ENCODE measurements at places on chromosomes 16 and 17.

GRCh38 chr16:85514598-85515318, 98.4 kb upstream of the GSE1 start:
- no peak for DNase-seq

DNA sequence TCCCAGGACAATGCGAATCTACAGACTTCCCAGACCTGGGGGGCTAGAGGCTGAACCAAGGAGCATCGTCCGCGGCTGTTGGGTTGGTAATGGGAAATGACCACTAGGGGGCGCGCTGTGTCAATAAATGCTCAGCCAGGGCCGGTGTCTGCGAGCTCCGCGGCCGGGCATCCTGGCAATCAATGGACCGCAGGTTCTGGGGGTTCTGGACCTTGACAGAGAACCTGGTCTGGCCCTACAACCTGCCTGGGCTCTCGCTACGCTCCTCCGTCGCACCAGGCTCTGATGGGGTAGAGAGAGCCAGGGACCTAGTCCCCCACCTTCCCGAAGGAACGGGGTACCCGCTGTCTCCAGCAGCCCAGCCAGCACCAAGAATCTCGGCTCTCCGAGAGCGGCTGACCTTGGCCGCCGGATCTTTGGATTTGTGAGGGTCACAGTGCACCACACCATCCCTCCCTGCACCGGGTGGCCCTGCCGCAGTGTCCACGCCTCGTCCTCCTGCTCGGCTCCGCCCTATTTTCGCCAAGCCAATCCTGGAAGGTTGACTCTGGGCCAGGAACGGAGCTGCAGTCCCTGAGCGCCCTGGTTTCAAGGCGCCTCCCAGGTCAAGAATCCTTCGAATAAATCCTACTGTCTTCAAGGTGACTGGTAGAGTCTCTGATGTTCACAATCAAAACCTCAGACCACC, 20.4 kb upstream of the BEAN1 start:
- peak; percentile 78 for DNase-seq

- DNase-seq, result no peak
Observed at GRCh38 chr17:32803544-32803943, 73.4 kb downstream of the MYO1D start.

DNA sequence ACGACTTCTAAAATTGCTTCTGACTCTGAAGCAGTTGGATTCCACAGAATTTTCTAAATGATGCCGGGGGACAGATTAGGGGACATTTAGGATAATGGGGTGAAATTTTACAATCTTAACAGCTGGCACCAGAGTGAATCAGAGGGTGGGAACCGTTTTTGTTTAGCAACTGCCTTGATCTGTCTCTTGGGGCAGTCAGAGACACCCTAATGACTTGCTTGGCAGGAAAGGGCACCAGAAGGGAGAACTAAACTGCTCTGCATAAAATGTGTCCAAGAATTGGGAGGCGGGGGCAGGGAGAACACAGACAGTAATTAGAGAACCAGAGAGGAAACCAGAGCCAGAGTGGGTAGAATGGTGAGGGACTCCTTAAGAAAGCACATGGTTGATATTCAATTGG, 6.1 kb upstream of the ABCC12 start:
- no peak for DNase-seq

- peak; percentile 41 for DNase-seq
Observed at GRCh38 chr16:88634141-88634993, 4.0 kb upstream of the IL17C start.

DNA sequence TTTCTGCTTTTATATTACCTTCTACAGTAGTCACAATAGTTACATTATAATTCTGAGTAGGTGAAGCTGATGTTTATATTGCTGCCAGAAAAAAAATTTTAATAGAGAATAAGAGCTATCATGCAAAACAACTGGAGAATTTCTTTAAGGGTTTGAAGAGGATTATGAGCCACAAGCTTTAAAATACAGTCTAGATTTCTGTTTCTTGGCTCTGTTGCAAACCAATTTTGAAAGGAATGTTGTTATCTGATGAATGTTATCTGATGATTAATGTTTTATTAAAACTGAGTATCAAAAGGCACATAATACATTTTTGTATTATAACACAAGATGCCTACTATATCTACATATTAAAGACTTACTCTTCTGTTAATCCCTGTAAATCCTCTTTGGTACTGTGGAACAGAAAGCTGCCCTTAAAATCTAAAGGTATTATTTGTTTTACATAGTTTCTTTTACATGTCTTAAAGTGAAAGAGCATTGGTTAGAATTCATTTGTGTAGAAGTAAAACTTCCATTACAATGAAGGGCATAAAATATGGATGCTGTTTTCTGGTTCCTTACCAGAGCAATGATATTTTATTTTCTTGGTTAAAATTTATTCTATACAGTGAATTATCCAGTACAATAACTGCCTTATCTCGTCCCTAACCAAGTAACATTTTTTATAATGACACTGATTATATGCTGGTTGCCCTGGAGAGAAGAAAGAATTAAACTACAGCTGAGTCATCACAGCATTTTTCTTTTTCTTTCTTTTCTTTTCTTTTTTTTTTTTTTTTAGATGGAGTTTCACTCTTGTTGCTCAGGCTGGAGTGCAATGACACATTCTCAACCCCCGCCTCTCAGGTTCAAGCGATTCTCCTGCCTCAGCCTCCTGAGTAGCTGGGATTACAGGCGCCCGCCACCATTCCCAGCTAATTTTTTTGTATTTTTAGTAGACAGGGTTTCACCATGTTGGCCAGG, 205.7 kb downstream of the TANC2 start:
- DNase-seq, result no peak

GRCh38 chr16:71912534-71913275, 17.4 kb downstream of the IST1 start:
- DNase-seq, result no peak

DNA sequence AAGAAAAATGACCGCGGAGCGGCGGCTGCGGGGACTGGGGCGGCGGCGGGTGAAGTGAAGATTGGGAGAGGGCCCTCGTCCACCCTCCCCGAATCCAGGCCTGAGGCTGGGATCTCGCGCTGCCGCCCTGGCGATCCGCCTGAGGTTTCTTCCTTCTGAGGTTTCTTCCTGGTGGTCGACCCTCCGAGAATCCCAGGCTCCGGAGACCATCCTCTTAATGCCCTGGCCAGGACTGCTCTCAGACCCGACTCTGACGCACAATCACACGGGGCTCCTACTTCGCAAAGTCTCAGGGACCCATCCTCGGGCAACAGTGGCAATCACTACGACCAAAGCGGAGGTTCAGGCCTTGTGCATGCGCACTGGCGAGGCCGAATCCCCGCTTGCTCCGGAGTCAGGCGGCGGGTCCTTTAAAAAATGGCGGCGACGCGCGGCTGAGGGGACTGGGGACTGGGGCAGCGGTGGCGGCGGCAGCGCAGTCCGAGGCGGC, 18.0 kb upstream of the KCNJ18 start:
- no peak for DNase-seq

GRCh38 chr16:81095653-81095952, 592 bp downstream of the GCSH start:
- no peak for DNase-seq

- DNase-seq, result no peak
Observed at GRCh38 chr17:49029801-49030200, 32.6 kb downstream of the IGF2BP1 start.

DNA sequence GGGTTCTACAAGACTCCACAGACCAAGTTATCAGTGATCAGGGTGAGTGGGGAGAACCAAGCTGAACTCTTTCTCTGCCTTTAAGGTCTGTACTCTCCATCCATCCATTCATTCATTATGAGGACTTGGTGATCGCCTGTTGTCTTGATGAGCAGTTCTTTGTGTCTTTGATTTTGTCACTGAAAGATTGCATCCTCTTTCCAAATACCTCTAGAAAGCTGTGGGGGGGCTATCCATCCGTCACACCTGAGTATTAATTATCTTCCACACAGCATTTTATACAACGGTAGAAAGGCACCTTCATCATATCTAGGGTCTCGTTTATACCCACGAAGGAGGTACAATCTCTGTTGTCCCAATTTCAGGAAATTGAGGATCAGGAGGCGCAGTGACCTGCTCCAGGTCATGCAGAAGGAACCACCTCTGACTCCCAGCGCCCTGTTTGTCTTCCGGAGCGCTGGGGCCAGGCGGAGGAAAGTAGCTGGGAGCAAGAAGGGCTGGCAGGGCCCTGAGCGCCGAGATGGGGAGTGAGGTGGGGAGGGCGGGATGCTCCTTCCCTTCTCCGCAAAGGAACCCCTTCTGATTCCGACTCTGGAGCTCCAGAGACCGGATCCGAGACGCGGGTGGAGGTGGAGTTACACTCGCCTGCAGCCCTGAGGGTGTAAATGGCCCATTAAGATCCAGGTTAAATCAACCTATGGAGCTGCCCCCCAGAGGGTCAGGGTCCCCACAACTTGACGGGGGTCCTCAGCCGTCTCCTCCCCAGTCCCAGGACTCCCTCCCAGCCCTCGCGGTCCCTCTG, 605 bp upstream of the ABAT start:
- DNase-seq, result no peak

- DNase-seq, result no peak
Observed at GRCh38 chr16:47865337-47865855, 290.4 kb downstream of the ABCC12 start.

GRCh38 chr16:23615805-23616204, 19.7 kb upstream of the NDUFAB1 start:
- DNase-seq, result no peak

- DNase-seq, result no peak
Observed at GRCh38 chr17:48056246-48056745, 8.1 kb downstream of the NFE2L1 start.

- DNase-seq, result no peak
Observed at GRCh38 chr16:69318911-69319289, 7.8 kb downstream of the VPS4A start.

DNA sequence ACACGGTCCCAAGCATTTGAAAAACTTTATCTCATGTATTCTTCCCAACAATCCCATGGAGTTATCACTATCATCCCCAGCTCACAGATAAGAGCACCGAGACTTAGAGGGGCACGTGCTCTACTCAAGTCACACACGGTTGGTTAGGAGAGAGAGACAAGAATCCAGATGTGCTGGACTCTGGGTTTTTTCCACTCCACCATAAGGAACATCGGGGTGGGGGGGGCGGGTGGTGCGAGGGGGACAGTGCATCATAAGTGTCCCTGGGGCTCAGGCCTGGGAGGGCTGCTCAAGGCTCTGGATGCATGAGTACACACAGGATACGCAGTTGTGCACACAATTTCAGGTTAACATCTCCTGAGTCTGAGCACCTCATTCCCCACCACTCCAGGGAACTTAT, 7.4 kb downstream of the CDC42EP4 start:
- no peak for DNase-seq

- no peak for DNase-seq
Observed at GRCh38 chr16:86033016-86033474, 134.1 kb downstream of the IRF8 start.

- no peak for DNase-seq
Observed at GRCh38 chr17:80068301-80069222, 32.1 kb downstream of the CCDC40 start.

DNA sequence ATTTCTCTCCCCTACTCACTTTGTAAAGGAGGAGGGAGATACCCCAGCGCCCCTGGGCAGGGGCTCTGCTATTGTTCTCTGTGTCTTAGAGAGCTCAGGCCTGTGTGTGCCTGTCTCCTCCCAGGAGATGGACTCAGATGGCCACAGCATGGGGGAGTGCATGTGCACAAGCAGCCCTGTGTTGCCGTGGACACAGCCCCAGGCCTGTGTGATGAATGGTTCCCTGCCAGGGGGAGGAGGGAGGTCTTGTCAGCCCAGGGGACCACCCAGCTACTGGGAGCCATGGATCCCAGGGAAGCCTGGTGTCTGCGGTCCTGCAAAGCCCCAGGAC, 26.3 kb downstream of the GINS2 start:
- no peak for DNase-seq

- no peak for DNase-seq
Observed at GRCh38 chr16:73143002-73143401, 95.1 kb upstream of the ZFHX3 start.

- DNase-seq, result no peak
Observed at GRCh38 chr16:86508028-86508946, 2.0 kb upstream of the FOXF1 start.

- DNase-seq, result peak; percentile 27
Observed at GRCh38 chr17:49851387-49852291, 3.8 kb upstream of the TAC4 start.

- peak; percentile 53 for DNase-seq
Observed at GRCh38 chr17:75764711-75765421, at the start of gene GALK1. Gene GALK1 (minus strand): TSS chr17:75765192. CDS start chr17:75765136, 56 bp downstream.

GRCh38 chr17:15981646-15982580, 17.6 kb downstream of the ZSWIM7 start:
- DNase-seq, result no peak

DNA sequence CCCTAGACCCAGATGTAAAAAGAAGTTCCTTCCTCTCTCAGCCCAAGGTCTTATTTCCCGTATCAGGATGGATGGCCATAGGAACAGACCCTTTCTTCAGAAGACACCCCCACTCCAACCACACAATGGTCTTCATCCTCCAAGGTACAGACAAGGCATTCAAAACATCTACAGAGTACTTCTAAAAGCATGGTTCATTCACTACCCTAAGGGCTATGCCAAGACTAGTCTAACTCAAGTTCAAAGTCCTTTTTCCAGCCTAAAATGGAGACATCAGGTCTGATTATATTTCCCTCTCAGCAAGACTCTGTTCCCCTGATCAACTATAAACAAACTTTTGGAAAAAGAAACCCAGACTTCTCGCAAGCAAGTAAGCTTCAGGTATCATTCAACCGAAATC, 388.9 kb downstream of the NPIPA8 start:
- DNase-seq, result no peak

GRCh38 chr16:50479771-50480170, 68.4 kb upstream of the NKD1 start:
- no peak for DNase-seq

- DNase-seq, result no peak
Observed at GRCh38 chr16:2924901-2925755, 13.4 kb downstream of the FLYWCH1 start.

DNA sequence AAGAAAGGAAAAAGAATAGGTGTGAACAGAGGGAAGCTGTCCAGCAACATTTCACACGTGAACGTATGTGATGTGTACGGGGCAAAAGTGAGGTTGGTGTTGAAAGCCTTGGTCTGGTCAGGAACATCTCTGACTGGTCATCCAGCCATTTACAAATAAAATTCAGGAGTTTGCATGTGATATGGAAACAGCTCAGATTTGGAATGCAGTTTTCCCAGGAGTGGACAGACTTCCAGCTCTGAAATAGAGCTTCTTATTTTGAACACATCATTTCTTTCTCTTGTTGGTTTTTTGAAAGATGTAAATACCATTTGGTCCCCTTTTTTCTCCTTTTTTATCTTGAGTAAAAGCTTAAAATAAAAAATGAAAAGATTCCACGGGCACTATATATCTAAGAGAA, 566.2 kb upstream of the ZFHX3 start:
- DNase-seq, result no peak

DNA sequence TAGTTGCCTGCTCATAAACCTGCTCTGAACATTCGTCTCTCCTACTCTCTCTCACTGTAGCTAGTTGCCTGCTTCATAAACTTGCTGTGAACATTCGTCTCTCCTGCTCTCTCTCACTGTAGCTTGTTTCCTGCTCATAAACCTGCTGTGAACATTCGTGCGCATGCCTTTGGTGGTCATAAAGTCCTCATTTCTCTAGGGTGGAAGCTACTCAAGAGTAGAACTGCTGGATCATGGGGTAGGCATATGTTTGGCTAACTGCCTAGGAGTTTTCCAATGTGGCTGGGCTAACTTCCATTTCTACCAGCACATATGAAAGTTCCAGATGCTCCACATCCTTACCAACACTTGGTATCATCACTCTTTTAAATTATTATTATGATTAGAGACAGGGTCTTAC, 174.6 kb upstream of the RPH3AL start:
- no peak for DNase-seq

Data from stimulated activated CD8-positive, alpha-beta memory T cell treated with anti-CD3 and anti-CD28 coated beads, Interleukin-2, amount 100 ng/mL, for 1 hour (primary cell).